H54 (cell line): ENCODE measurements at places on chromosomes 4 and X.
A peak's percentile ranks its signal among the peaks of the same experiment; 100 is the strongest.

DNA sequence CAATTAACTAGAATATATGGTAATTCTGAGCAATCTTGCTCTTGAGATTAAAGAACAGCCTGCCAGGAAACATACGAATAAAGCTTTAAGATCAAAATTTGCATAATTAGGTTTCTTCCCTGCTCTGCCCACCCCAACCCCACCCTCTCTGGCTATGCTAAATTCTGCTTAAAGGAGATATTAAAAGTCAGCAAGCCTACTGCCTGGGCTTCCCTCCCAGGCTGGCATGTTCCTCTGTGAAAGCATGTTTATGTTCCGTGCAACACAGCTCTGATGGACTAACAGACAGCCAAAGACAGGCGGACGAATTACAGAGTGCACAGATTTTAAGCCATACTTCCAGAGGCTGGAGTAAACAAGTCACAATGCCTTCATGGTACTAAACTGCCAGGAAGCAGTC, 28.4 kb downstream of the CD99L2 start:
- no peak for DNase-seq

- no peak for DNase-seq
These were observed 80.8 kb upstream of the BMPR1B start for GRCh38 chr4:94676970-94677369.

GRCh38 chr4:108118505-108118904, 50.2 kb downstream of the LEF1 start:
- DNase-seq, result no peak

GRCh38 chr4:169774466-169775445, 17.0 kb upstream of the HPF1 start:
- DNase-seq, result no peak

- no peak for DNase-seq
These were observed 18.6 kb upstream of the TMEM185A start for GRCh38 chrX:149650162-149650561.

- peak; percentile 23 for DNase-seq
These were observed 6.7 kb upstream of the ART3 start for GRCh38 chr4:76067652-76068286.

GRCh38 chrX:28665778-28666177, 78.5 kb downstream of the IL1RAPL1 start:
- DNase-seq, result no peak

- no peak for DNase-seq
These were observed 44.1 kb downstream of the INPP4B start for GRCh38 chr4:142801966-142802365.

- no peak for DNase-seq
These were observed 37.4 kb downstream of the CXorf58 start for GRCh38 chrX:23945206-23945605.

- no peak for DNase-seq
These were observed 5.7 kb downstream of the MAGEA1 start for GRCh38 chrX:153184787-153185186.

GRCh38 chr4:137076908-137077307, 455.4 kb downstream of the PCDH18 start:
- no peak for DNase-seq
